ENCODE measurements at places on chromosomes 7 and 10.

DNA sequence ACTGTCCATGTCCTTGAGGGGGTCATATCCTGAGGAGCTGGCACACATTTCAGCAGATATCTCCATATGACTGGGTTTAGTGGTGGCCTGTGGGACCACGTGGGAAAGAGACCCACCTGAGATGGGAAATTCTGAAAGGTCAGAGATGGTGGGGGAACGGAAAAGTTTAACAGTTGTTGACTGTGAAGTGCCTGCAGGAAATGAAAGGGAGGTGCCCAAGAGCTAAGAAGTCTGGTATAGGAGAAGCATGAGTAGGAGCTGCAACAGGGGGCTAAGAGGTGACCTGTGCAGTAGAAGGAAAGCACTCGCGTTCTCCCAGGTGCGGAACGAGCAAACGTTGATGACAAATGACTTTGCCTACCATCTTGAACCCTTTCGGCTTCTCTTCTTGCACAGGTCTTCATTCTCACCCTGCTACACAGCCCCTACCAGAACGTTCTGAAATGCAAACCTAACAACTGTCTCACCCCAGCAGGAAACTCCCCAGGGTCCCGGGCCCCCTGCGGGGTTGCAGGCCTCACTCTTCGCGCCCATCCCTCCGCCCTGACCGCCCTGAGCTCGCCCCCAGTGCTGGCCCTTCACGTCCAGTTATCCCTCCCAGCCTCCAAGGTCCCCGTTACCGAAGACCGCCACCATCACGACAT is 9.8 kb upstream of the FXYD4 start:
- DNase-seq: no peak

- no peak for DNase-seq
Measured at GRCh38 chr10:26839966-26840627, 20.7 kb downstream of the ABI1 start.

- DNase-seq: no peak
Measured at GRCh38 chr10:104630731-104631130, 10.4 kb upstream of the SORCS3 start.

GRCh38 chr10:72980348-72980747 is 25.7 kb upstream of the PLA2G12B start:
- DNase-seq: no peak

- DNase-seq: no peak
Measured at GRCh38 chr7:37823557-37823956, 24.8 kb upstream of the NME8 start.

- DNase-seq: peak; percentile 76
Measured at GRCh38 chr10:44383749-44384600, 922 bp downstream of the CXCL12 start.

DNA sequence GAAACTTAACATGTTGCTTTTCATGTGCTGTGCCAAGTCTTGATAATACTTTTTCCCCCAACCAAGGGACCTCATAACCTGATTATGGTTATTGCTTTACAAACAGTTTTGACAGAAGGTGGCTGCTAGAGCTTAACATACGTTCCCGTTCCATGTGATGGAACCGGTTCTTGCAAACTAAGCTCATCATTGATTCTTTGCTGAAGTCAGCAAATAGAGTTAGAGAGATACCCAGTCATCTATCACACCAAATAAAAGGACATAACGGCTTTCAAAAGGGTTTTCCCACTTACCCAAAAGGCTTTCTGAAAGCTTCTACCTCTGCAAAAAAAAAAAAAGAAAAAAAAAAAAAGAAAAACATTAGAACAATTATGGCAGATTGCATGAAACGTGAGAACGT is 230.3 kb upstream of the MDFIC start:
- no peak for DNase-seq
